Renal cortical epithelial cell (primary cell): ENCODE measurements at places on chromosomes 13 and 19.
A peak's percentile ranks its signal among the peaks of the same experiment; 100 is the strongest.

GRCh38 chr13:98065468-98065867 is 77.4 kb upstream of the FARP1 start:
- no peak for DNase-seq

DNA sequence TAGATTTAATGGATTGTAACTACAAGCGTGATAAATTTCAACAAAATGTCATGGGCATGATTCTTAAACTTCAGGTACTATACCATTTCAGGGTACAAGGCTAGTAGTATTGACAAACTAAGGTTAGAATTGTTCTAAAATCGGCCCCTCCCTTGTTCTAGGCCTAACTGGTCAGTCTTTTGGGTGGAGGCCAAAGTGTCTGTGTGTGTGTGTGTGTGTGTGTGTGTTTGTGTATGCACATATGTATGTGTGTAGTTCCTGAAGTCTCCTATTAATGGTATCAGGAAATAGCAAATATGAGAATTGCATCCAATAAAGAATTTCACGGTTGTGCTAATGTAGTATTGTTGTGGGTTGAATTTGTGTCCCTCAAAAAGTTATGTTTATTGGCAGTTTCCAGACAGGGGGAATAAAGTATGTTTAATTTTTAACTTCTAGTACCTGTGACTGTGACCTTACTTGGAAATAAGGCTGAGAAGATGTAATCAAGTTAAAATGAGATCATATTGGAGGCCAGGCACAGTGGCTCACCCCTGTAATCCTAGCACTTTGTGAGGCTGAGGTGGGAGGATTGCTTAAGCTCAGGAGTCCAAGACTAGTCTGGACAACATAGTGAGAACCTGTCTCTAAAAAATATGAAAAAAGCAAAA is 119.2 kb downstream of the KLF5 start:
- DNase-seq: peak; percentile 70

DNA sequence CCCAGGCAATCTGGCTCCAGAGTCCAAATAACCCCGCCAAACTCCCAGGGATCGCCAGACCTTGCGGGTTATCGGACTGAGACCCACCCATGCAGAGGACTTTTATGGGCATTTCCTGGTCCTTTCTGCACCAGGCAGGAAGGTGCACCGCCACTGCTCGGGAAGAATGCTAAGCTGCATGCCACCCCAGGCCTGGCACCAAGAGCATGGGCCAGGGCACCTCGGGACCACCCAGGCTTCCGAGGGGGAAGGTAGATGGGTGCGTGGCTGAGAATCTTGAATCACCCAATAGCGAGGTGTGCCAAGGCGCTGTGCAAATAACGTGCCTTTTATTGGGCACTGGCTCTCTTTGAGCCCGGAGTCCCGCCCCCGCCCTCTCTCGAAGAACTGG is 422 bp upstream of the ZNF575 start:
- no peak for DNase-seq

GRCh38 chr13:67841071-67841470 is 610.9 kb upstream of the PCDH9 start:
- no peak for DNase-seq

- no peak for DNase-seq
These were observed 128.4 kb downstream of the CDK8 start for GRCh38 chr13:26382366-26382765.
